Dorsolateral prefrontal cortex (tissue), 122 donors: ENCODE measurements at places on chromosomes 1 and 21. TPM values are rescaled to one million over a fixed set of nuclear protein-coding genes. Genes with fewer than 3 reads are reported as not detected.

The ZNF593OS gene
- total RNA-seq = not detected

The CGN gene
- 11.6 TPM for total RNA-seq

The APH1A gene
- 53.8 TPM for total RNA-seq

The GPX7 gene
- 5.6 TPM for total RNA-seq

The LRP8 gene
- total RNA-seq = 36.9 TPM

The TENT5C gene
- total RNA-seq = 0.81 TPM

The NR1I3 gene
- total RNA-seq = not detected

The PSMB2 gene
- 55.8 TPM for total RNA-seq

The SDC3 gene
- 115 TPM for total RNA-seq

The EPHA10 gene
- 21.6 TPM for total RNA-seq

The ELAPOR1 gene
- total RNA-seq = 51.2 TPM

The CFAP107 gene
- not detected for total RNA-seq

The SELL gene
- 5.1 TPM for total RNA-seq

The OR2T35 gene
- total RNA-seq = 0.41 TPM

The TRIM46 gene
- 23.7 TPM for total RNA-seq

The ISG20L2 gene
- 40.5 TPM for total RNA-seq

The GSTM5 gene
- 28.4 TPM for total RNA-seq

The LHX8 gene
- total RNA-seq = not detected

The SERTAD4 gene
- 9.1 TPM for total RNA-seq

The BTBD19 gene
- total RNA-seq = 5.6 TPM

The FCRL4 gene
- total RNA-seq = not detected

The CD1B gene
- total RNA-seq = not detected

The HCN3 gene
- total RNA-seq = 9.8 TPM

The ADCY10 gene
- 2.4 TPM for total RNA-seq

The ALPL gene
- total RNA-seq = 13.9 TPM

The RNF186 gene
- total RNA-seq = not detected

The SELENON gene
- 59.4 TPM for total RNA-seq

The SPRR3 gene
- total RNA-seq = not detected

The LRRC53 gene
- total RNA-seq = 0.97 TPM

The ALG14 gene
- 11.5 TPM for total RNA-seq

The CYP4A11 gene
- 0.23 TPM for total RNA-seq

The TRIM67 gene
- total RNA-seq = 2.0 TPM

The NBPF10 gene
- 3.1 TPM for total RNA-seq

The HSPB7 gene
- total RNA-seq = 0.70 TPM
